ENCODE measurements at places on chromosomes 13 and 19. TPM values are rescaled to one million over a fixed set of nuclear protein-coding genes. Genes with fewer than 3 reads are reported as not detected.

FCAR gene
- total RNA-seq: not detected

KIR3DL1 gene
- not detected for total RNA-seq

ZNF264 gene
- total RNA-seq: 51.0 TPM

HSH2D gene
- total RNA-seq: not detected

ZNF541 gene
- 0.89 TPM for total RNA-seq

SYNGR4 gene
- not detected for total RNA-seq

MIA gene
- total RNA-seq: not detected

CYP2S1 gene
- total RNA-seq: 2.1 TPM

BSG gene
- 644 TPM for total RNA-seq

RASIP1 gene
- total RNA-seq: 0.74 TPM

PRODH2 gene
- total RNA-seq: not detected

SPACA4 gene
- total RNA-seq: not detected

ZNF568 gene
- 11.5 TPM for total RNA-seq

PNMA8C gene
- total RNA-seq: 0.30 TPM

CAPN12 gene
- total RNA-seq: 0.30 TPM

COX6B1 gene
- total RNA-seq: 480 TPM

EXOSC5 gene
- 7.1 TPM for total RNA-seq

CPAMD8 gene
- 0.23 TPM for total RNA-seq

FREM2 gene
- under 0.01 TPM for total RNA-seq

LAIR1 gene
- not detected for total RNA-seq

FBXO27 gene
- total RNA-seq: 6.4 TPM

RNF225 gene
- total RNA-seq: not detected

CYP2F1 gene
- total RNA-seq: not detected

SLC27A5 gene
- 2.1 TPM for total RNA-seq

CYP4F2 gene
- total RNA-seq: not detected

STX10 gene
- total RNA-seq: 73.0 TPM

ZNF442 gene
- 3.9 TPM for total RNA-seq

SOX1 gene
- total RNA-seq: not detected

SLC46A3 gene
- 17.8 TPM for total RNA-seq

ZNF283 gene
- total RNA-seq: 22.9 TPM

EPS8L1 gene
- 1.3 TPM for total RNA-seq

Data from smooth muscle cell of the umbilical artery (primary cell).